Osteoblast (primary cell): ENCODE measurements at places on chromosomes 3 and 15. TPM values are rescaled to one million over a fixed set of nuclear protein-coding genes. Genes with fewer than 3 reads are reported as not detected.

The ASB14 gene
- total RNA-seq = not detected in 2 replicates

The ISLR gene
- total RNA-seq = 77.5 and 106 TPM in 2 replicates

- no peaks in the 10 kb centered on the region for H3K36me3 ChIP-seq
- no peaks in the 10 kb centered on the region for H3K4me1 ChIP-seq
- no peaks in the 10 kb centered on the region for H3K27me3 ChIP-seq
- no peak for DNase-seq
Observed at GRCh38 chr3:7667774-7668173, 806.9 kb downstream of the GRM7 start.

GRCh38 chr3:134998855-134999254, 203.8 kb downstream of the EPHB1 start:
- no peaks in the 10 kb centered on the region for H3K27me3 ChIP-seq
- H3K4me1 ChIP-seq = no peaks in the 10 kb centered on the region
- no peaks in the 10 kb centered on the region for H3K36me3 ChIP-seq
- DNase-seq = no peak

GRCh38 chr15:67504796-67505195, 16.1 kb upstream of the C15orf61 start:
- no peak overlapping the region for H3K4me3 ChIP-seq
- H3K27me3 ChIP-seq = no peaks in the 10 kb centered on the region
- no peak for DNase-seq
- H3K36me3 ChIP-seq = no peaks in the 10 kb centered on the region
- H3K27ac ChIP-seq = no peak overlapping the region

DNA sequence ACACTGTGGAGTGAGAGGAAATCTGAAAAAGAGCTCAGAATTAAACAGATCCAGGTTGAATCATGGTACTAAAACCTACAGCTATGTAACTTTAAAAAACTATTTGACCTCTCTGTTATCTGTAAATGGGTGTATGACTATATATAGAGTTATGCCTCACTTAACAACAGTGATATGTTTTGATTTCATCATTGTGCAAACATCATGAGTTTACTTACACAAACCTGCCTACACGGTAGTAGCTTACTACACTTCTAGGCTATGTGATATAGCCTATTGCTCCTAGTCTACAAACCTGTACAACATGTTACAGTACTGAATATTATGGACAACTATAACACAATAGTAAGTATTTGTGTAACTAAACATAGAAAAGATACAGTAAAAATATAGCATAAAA, 191.6 kb upstream of the MEIS2 start:
- DNase-seq = no peak
- no peaks in the 10 kb centered on the region for H3K27me3 ChIP-seq
- H3K27ac ChIP-seq = no peak overlapping the region
- H3K4me3 ChIP-seq = no peak overlapping the region
- no peaks in the 10 kb centered on the region for H3K4me1 ChIP-seq
